ENCODE measurements at places on chromosomes 2 and 18. TPM values are rescaled to one million over a fixed set of nuclear protein-coding genes. Genes with fewer than 3 reads are reported as not detected.
A peak's percentile ranks its signal among the peaks of the same experiment; 100 is the strongest.

GRCh38 chr18:62987859-62988258 lies 272.5 kb downstream of the PHLPP1 start:
- no peak for DNase-seq
- no peak overlapping the region for H3K4me3 ChIP-seq
- no peak overlapping the region for H3K27ac ChIP-seq
- no peaks in the 10 kb centered on the region for H3K27me3 ChIP-seq
- H3K36me3 ChIP-seq = no peaks in the 10 kb centered on the region

- no peaks in the 10 kb centered on the region for H3K4me1 ChIP-seq
- no peaks in the 10 kb centered on the region for H3K36me3 ChIP-seq
- no peak overlapping the region for H3K27ac ChIP-seq
- peak; percentile 50 for DNase-seq
Measured at GRCh38 chr18:34322365-34323289, 97.9 kb upstream of the NOL4 start.

The MAPK4 gene
- total RNA-seq = 0.54 TPM

The INPP5D gene
- total RNA-seq = 18.6 TPM

GRCh38 chr2:167860082-167860481 lies 387.3 kb downstream of the STK39 start:
- no peaks in the 10 kb centered on the region for H3K4me1 ChIP-seq
- no peak for DNase-seq
- no peaks in the 10 kb centered on the region for H3K36me3 ChIP-seq
- H3K4me3 ChIP-seq = no peak overlapping the region

The ZNF236 gene
- 20.7 TPM for total RNA-seq

- no peaks in the 10 kb centered on the region for H3K4me1 ChIP-seq
- no peak for DNase-seq
- H3K27me3 ChIP-seq = no peaks in the 10 kb centered on the region
- H3K36me3 ChIP-seq = no peaks in the 10 kb centered on the region
Measured at GRCh38 chr2:174717273-174717672, 47.0 kb downstream of the CHRNA1 start.

- no peaks in the 10 kb centered on the region for H3K4me1 ChIP-seq
- no peak overlapping the region for H3K4me3 ChIP-seq
- H3K27ac ChIP-seq = no peak overlapping the region
- no peaks in the 10 kb centered on the region for H3K36me3 ChIP-seq
Measured at GRCh38 chr2:132412021-132412420, 4.6 kb upstream of the GPR39 start.

The UGT1A5 gene
- 7.2 TPM for total RNA-seq

- H3K27ac ChIP-seq = no peak overlapping the region
- H3K4me3 ChIP-seq = no peak overlapping the region
- H3K36me3 ChIP-seq = no peaks in the 10 kb centered on the region
- no peak for DNase-seq
- no peaks in the 10 kb centered on the region for H3K4me1 ChIP-seq
- H3K27me3 ChIP-seq = no peaks in the 10 kb centered on the region
Measured at GRCh38 chr2:85457043-85457442, 38.5 kb downstream of the SH2D6 start.

DNA sequence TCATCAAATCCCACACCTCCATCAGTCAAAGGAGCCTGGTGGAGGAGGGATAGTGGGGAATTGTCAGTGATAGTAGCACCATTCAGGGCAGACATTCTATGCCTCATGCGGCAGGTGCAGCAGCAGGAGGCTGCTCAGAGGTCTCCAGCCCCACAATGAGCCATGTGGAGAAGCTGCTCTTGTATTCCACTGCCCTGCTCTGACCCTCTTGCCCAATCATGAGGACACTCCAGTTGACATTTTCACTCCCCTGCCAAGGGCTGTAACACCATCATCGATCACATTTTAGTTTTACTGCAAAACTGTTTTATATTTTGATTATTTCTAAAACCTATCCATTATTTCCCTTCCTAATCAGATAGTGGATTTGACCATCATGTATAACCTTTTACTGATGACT lies 487.6 kb upstream of the KLHL29 start:
- H3K4me3 ChIP-seq = no peak overlapping the region
- H3K27me3 ChIP-seq = no peaks in the 10 kb centered on the region
- no peak overlapping the region for H3K27ac ChIP-seq
- H3K36me3 ChIP-seq = no peaks in the 10 kb centered on the region
- no peaks in the 10 kb centered on the region for H3K4me1 ChIP-seq

- no peaks in the 10 kb centered on the region for H3K27me3 ChIP-seq
- H3K4me3 ChIP-seq = no peak overlapping the region
- no peak for DNase-seq
- H3K27ac ChIP-seq = no peak overlapping the region
Measured at GRCh38 chr18:13622751-13623150, 103.6 kb downstream of the FAM210A start.

The EN1 gene
- total RNA-seq = not detected

DNA sequence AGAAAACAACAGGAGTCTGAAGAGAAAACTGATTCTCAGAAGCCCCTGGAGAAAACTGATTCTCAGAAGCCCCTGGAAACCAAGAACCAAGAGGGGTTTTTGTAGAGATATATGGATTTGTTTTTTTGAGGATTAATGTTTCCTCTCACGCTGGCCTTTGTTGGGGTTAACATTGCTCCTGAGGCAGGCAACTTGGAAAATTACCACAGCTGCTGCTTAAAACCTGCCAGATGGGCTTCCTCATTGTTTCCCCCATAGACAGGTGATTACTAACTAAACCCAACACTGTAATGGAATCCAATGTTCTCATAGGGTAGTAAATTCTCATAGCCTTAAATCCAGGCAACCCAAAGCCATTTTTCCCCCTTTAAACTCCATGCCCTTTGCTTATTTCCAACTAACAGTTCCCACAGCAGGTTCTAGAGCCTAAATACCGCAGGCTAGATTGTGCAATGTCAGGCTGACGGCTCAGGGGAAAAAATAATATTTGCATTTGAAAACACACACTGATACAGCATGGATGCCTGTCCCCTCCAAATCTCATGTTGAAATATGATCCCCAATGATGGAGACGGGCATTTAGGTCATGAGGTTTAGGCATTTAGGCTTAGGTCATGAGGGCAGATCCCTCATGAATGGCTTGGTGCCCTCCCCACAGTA lies 272.3 kb upstream of the PKDCC start:
- DNase-seq = no peak
- H3K36me3 ChIP-seq = no peaks in the 10 kb centered on the region
- no peak overlapping the region for H3K4me3 ChIP-seq
- H3K4me1 ChIP-seq = no peaks in the 10 kb centered on the region

The RTP5 gene
- 0.54 TPM for total RNA-seq

The GAL3ST2 gene
- total RNA-seq = 3.3 TPM

DNA sequence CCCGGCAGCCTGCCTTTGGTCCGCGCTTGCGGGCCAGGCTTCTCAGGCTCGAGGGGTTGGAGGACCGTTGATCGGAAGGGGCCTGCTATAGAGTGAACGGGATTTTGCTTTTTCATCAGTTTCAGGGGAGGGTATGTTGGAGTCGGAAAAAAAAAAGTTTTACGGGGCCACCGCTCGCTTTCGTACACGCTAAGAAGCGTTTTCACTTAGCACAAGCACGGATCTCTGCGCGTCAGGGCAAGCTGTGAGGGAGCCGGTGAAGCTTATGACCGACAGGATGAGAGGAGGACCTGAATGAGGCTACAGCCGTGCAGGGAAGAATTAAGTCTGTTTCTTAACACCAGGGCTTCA lies 443 bp downstream of the CPSF3 start:
- H3K4me1 ChIP-seq = peaks cover 3% of the 10 kb centered on the region
- DNase-seq = no peak
- peak overlapping the region; percentile 96 for H3K4me3 ChIP-seq
- H3K36me3 ChIP-seq = no peaks in the 10 kb centered on the region
- peak overlapping the region; percentile 94 for H3K27ac ChIP-seq
- no peaks in the 10 kb centered on the region for H3K27me3 ChIP-seq

The TMEM185B gene
- total RNA-seq = 33.3 TPM
